ENCODE measurements at places on chromosomes 4 and X.

DNA sequence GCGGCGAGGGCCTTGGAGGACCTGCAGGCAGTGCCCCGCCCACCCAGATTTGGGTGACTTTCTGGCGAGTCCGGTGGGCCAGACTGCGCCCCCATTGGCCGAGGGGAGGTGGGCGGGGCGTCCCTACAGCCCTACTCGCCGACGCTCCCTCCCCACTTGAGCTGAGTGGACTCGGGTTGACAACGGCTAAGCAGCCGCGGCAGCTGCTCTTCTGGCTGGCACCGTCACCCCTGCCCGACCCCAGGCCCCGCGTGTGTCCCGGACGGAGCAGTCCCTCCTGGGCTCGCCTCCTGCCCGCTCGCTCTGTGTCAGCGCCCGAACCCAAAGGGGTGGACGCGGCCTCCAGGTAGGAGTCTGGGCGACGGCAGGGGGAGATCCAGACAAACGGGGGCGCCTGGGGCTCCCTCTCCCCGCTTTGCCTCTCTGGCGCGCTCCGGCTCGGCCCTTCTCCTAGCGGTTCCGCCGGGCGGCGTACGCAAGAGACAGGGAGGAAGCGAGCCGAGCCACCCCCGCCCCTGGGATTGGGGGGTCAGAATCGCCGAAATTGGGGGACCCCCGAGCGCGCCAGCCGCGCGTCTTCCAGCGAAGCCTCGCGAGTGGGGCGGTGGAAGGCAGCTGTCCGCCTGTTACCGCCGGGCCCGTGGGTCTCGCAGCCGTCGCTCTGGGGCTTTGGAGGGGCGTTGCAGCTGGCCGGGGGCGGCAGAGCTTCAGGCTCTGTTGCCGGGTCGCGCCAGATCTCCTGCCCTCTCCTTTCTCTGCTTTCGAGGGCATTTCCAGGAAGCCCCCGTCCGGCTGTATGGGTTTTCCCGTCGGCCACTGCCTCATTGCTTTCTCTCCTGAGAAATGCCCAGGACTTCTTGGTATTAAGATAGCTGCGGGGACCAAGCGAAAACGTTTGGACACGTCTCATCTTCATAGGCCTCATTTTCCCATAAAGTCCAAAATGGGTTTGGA, 46.3 kb downstream of the STARD8 start:
- DNase-seq = peak; percentile 21

DNA sequence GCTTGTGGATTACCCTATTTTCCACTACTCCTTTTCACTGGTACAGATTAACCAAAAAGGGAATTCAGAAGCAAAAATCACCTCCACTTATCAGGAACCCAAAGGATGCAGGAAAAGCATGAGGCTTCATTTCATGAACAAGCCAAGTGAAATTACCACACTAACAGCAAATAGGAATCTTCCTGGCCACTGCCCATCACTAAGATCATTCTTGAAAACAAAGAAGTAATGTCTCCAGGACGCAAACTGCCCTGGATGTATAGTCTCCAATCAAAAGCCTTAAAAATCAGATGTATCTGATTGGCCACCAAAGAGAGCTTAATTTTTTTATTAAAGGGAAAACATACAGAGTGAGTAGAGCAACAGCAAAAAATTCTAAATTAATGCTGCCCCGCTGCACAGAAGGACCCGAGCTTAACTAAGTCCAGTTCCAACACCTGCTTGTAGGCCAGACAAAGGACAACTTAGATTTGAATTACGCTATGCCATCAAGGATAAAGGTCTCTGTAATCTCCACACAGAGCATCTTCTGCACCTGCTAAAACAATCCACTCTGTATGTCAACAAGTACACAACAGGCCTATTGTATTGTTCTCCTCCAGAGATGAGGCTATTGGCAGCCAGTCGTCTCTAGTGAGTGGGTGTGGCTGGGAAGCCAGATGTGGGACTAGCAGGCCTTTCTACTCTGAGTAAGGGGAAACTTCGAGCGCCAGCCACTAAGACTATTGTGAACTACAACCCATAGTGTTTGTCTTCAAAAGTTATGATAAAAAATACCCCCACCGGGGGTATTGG, 12.4 kb downstream of the ZDHHC9 start:
- no peak for DNase-seq

- no peak for DNase-seq
Measured at GRCh38 chr4:5866841-5867813, 25.8 kb downstream of the CRMP1 start.

DNA sequence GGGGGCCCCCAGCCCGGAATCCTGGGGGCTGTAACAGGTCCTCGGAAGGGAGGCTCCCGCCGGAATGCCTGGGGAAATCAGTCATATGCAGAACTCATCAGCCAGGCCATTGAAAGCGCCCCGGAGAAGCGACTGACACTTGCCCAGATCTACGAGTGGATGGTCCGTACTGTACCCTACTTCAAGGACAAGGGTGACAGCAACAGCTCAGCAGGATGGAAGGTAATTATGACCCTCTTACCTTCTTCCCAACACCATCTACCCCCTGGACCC, 1.0 kb downstream of the FOXO4 start:
- DNase-seq = no peak

GRCh38 chr4:83486457-83487129, 1.7 kb upstream of the ABRAXAS1 start:
- no peak for DNase-seq
